ENCODE measurements at places on chromosomes 1 and 21.

DNA sequence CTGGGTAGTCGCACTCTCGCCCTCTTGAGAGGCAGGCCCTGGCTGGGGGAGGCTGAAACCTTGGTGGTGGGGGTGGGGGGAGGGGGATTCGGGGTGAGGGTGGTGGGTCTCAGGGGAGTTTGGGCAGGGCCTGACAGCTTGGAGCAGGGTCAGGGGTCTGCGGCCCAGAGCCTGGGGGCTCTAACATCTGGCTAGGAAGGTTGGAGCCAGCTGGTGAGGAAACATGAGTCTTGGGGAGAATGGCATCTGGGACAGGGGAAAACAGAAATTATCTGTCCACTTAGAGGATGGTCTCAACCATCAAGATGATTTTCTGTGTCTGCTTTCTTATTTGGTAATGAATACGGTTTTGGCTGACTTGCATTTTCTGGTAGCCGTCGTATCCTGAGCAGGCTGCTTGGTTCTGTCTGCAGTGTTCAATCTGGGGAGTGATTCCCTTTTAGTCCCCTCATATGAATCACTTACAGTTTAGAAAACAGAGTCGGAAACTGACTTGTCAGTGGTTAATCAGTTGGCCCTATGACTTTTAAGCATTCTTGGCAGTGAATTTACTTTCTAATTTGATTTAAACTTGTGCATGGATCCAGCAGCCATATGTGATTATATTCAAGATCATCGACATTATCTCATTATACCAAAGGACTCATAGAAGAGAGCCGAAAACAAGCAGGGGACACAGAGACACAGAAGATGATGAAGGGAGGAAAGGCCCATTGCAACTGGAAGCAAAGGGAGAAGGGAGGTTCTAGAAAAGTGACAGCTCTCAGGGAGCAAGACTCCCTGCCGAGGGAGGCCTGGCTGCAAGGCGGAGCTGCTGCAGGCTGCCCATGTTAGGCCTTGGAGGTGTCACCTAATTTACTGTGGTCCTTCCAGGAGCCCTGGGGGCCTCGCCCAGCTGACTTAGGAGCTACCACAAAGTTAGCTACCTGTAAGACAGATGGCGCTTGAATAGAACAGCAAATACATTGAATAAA lies 237.6 kb downstream of the SDCCAG8 start:
- no peak for DNase-seq

DNA sequence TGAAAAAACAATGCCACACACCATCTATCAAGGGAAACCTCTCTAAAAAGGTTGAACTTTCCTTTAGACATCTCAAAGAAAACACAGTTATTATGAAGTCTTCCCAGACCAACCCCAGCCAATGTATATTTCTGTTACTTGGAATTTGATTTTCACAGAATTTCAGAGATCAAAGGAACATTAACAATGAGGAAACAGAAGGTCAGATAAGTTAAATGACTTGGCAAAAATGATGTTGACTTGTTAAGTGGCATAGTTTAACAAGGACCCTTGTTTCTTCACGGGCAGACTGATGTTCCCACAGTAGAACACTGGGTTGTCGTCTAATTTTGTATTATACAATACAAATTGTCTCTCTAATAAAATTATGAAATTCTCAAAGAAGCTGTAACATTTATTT lies 29.0 kb downstream of the NME7 start:
- DNase-seq, result no peak

DNA sequence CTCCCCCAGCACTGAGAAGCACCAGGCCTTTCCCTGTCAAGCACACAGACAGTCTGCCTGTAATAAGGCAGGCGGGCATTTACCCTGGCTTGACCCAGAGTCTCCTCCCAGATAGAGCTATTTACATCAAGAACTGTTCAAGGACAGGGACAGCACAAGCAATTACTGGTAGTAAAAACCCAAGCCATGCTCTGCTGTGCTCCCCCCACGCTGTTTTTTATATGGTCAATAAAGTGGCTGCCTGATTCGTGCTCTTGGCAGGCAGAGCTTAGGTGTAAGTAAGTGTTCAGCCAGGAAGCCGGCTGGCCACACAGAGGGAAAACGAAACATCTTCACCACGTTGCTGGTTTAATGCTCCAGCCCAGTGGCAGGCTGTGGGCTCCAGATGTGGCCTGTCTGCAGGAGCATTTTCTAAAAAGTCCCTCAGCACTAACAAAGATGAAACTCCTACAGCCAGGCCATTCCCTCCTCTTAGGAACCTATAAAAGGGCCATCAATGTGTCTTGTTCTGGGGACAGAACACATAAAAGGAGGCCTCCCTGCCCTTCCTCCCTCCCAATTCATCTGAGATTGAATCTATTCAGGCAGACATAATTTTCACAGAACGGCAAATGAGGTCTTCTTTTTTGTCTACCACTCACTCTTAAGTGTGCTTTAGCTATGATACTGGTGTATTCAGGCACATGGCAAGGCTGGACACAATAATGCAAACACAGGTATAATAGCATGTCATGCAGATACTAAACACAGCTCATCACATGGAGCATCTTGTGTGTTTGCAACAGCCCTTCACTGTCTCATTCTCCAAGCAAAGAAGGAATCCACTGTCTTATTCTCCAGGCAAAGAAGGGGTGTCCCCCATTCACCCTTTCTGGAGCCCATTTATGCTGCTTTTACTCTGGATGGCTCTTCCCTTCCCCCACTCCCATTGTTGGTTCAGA lies 378.9 kb downstream of the HHAT start:
- no peak for DNase-seq

DNA sequence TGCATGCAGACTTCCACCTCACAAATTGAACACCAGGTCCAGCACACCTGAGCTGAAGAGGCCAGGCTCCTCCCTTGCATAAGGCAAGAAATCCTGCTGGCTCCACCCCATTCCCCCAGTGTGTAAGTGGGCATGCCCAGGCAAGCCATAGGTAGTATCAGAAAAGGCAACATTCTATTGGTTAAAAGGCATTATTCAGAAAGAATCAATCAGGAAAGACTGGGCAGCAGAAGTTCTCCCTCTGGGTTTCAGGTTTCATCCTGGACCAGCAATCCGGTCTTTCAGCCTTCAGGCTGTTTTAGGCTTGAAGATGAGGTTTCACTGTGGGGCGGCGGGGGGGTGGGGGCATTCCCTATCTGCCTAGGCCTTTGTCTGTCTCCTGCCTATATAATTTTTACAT lies 42.0 kb upstream of the LHX8 start:
- DNase-seq, result no peak

- DNase-seq, result no peak
These were observed 17.6 kb downstream of the TRAF5 start for GRCh38 chr1:211344152-211344618.

DNA sequence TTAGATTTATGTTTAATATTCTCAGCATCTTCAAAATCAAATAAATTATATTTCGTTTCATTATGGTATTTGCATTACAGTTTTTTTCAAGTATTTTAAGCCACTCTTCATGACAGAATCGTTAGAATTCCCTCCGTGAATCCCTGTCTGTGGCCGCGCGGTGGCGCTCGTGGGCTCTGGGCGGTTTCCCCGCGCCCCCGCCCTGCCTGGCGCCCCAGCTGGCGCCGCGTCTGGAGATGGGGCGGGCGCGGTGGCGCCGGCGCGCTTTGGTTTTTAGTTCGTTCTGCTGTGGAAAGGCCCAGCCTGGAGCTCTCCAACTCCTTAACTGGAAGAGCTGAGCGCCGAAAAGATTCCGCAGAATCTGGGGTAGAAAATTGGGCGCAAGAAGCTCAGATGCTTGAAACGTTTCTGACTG lies 25.7 kb downstream of the PRMT2 start:
- no peak for DNase-seq

DNA sequence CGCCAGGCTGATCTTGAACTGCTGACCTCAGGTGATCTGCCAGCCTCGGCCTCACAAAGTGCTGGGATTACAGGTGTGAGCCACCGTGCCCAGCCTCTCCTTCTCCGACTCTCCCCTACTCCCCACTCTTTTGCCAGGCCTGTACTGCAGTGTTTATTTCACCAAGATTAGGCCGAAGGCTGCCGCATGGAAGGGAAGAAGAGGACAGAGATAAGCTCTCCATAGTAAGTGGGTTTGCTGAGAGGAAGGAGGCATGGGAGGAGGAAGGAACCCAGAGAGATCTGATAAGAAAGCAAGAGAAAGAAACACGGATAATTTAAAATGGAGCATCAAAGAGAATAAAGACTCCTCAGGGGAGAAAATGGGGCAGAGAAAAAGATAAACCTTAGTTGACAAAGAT lies 8.7 kb downstream of the PTCH2 start:
- no peak for DNase-seq

DNA sequence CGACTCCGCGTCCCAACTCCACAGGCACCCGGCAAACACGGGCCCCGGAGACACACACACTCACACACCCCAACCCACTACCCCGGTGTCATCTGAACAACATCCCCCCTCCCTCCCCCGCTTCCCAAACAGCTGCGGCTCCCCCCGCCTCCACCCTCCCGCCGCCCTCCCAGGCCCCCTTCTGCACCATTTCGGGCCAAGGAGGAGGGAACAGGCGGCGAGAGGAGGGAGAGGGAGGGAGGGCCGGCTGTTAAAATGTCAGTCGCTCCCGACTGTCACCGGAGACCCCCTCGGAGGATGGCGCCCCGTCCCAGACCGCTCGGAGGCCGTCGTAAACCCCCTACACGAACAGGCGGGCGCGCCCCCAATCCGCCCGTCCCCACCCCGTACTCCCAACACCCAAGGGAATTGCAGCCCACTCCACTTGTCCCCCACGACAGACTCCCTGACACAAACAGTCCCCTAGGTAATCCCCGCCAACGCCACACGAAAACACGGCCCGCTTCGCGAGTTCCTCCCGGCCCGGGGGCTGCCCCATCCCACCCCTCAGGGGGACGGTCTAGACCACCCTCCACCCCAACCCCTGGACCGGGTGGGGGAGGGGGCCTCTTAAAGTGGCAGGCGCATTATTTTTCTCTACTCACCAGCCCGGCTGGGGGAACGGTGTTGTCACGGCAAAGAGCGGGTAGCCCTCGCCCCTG lies 583 bp downstream of the MEF2D start:
- DNase-seq, result peak; percentile 62

DNA sequence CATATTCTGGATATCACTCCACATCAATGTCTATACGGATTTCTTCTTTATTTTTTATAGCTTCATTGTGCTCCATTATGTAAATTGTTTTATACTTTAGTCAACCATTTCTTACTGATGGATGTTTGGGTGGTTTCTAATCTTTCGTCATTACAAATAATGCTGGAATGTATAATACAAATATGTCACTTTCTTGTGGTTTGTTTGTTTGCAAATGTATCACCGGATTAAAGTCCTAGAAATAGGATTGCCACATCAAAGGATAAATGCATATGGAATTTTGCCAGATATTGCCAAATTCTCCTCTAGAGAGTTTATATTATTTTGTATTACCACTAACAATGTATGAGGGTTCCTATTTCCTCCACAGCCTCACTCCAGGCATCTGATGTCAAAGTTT lies 48.7 kb upstream of the PRDM2 start:
- DNase-seq, result no peak

- DNase-seq, result no peak
These were observed 20.3 kb downstream of the KCNQ4 start for GRCh38 chr1:40803902-40804301.

DNA sequence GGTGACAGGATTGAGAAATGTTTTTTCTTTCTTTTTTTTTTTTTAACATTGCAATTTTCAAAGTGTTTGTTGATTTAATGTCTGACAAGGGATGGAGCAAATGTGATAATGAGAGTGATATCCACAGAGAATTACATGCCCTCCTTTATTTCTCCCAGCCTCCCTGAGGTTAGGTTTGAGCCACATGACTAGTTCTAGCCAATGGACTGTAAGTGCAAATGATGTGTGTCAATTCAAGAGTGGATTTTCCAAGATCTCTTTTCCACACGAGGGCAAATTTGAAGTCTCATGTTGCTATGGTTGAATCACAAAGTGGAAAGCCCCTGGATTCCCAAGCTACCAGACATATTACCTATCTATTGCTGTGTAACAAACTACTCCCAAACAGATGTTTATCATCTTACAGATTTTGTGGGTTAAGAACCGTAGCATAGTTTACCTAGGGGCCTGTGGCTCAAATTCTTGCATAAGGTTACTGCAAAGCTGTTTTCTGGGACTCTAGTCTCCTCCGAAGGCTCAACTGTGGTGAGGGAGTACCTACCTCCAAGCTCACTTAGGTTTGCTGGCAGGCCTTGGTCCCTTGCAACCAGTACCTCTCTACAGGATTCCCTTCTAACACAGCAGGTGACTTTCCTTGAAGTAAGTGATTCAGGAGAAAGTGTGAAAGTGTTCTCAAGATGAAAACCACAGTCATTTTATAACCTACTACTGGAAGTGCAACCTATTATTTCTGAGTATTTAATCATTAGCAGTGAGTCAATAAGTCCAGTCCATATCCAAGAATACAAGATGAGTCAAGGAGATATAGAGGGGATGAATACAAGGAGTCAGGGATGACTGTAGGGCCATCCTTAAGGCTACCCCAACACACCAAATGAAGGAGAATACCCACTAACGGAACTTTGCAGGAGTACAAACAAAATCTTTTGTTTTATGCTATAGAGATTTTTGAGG lies 533.6 kb downstream of the PTPRC start:
- DNase-seq, result no peak

GRCh38 chr1:74963120-74963519 lies 171.1 kb upstream of the LHX8 start:
- DNase-seq, result no peak

DNA sequence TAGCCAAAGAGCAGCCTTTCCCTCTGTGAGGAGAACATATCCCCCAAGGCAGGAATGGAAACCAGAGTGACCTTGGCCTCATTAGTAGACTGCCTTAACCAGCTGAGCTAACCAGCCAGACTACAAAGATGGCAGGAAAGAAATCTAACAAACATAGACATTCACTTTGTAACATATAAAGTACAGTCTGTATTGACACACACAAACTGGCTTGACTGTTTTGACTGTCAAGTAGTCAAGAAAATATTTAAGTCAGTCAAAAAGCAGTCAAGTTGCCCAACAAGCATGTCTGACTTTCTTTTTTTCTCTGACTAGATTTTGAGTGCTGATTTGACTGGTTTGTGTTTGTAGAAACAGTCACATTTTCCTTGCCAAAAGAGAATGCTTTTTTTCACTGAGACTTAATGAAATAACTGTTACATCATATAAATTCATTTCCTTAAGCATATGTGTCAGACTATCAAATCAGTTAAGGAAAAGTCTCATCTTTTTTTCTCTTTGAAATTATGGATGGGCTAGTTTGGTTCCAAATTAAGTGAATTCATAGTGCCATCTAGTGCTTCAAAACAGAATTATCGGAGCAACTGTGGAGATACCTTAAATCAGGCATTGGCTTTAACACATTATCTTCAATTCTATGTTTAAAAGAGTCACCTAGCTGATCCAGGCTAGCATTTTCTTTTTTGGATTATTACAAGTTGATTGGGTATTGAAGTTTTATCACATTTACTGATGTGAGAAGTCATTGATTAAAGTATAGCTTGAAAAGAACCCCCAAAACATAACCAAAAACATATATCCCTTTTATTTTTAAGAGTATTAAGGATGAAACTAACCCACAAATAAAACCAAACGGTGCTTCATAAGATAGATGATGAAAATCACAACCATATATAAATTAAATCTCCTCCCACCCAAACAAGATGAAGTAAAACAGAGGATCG lies 75.0 kb downstream of the ATP6V1G3 start:
- peak; percentile 59 for DNase-seq

All from NB4 (cell line).